Choroid plexus epithelial cell (primary cell): ENCODE measurements at places on chromosomes 16 and 17.

DNA sequence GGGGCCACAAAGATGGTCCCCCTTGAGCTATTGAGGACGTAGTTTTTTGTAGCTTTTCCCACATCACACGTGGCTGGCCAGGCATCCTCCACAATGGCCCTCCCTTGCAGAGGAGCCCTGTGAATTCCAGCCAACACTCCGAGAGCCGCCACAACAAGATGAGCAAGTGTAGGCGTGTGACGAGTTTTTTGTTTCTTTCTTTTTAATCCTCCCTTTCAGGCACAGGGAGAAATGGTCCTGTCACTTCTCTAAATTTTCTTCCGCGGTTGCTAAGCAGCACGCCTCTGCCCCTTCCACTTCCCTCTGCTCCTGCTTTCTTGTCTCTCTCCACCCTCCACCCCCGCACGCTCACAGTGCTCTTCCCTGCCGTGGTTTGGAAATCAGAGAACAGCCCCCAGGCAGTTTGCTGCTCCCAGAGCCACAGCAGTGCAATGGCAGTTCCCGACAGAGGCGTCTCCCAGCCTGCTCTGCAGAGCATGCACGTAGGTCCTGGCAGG lies 68.0 kb upstream of the MRTFB start:
- peak; percentile 57 for DNase-seq

DNA sequence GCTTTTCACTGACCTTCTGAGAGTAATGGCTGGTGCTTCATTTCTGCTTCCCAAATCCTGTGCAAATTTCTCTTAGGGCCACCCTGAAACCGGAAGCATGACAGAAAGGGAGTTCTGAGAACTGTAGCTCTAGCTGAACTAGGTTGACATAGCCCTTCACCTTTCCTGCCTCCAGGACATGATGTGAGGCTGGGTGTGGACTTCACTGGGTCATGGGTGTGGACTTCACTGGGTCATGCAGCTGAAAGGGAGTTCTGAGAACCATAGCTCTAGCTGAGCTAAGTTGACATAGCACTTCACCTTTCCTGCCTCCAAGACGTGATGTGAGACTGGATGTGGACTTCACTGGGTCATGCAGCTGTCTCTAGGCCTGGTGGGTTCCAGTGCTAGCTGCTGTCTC lies 54.3 kb upstream of the NLRP1 start:
- DNase-seq = no peak

DNA sequence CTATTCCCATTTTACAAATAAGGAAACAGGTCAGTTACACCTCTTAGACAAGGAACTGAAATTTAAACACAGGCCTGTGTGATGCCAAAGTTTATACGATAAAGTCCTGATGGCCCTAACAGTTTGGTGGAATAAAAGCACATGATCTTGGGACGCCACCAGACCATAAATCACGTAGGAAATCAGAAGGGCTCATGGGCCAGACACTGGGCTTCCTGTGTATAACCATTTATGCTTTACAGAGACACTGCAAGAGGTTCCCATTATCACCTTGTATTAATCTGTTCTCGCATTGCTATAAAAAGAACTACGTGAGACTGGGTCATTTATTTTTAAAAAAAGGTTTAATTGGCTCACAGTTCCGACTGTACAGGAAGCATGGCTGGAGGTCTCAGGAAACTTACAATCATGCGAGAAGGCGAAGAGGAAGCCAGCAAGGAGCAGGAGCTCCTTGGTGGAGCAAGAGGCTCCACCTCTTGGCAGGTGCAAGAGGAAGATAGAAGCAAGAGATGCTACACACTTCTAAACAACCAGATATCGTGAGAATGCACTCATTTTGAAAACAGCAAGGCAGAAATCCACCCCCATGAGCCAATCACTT lies 124.0 kb upstream of the MON1B start:
- no peak for DNase-seq

DNA sequence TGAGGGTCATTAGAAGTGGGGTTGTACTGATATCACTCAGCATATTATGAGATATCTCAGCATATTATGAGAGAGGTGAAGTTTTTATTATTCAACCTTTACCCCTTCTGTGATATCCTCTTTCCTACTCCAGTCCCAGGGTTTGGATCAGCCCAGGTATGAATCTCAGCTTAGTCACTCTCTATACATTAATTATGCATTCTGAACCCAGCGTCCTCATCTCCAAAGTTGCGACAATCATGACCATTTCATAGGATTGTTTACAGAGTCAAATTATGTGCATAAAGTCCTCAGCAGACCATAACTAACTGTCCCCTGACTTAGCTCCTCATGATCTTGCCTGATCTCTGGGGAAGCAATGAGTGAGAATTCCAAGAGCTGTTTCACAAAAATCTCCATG lies 20.5 kb upstream of the BLMH start:
- no peak for DNase-seq

- DNase-seq = no peak
Observed at GRCh38 chr17:82489851-82490511, 29.6 kb upstream of the FOXK2 start.

- no peak for DNase-seq
Observed at GRCh38 chr16:89443727-89444084, 46.7 kb downstream of the ANKRD11 start.

DNA sequence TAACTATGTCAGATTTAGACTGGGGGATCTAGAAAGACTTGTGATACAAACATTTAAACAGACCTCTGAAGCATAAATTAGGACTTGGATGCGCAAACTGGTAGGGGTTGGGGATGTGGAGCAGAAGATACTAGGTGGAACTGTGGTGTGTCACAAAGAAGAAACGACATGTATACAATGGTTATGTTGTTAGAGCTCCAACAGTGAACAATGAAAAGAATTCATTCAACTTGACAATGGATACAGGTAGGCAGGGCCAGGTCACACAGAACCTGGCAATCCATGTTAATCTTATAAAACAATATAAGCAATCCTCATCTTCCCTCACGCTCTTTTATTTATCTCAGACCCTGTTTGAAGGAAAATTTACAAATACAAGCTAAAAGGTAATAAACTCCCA lies 102.0 kb downstream of the CDC27 start:
- DNase-seq = no peak

DNA sequence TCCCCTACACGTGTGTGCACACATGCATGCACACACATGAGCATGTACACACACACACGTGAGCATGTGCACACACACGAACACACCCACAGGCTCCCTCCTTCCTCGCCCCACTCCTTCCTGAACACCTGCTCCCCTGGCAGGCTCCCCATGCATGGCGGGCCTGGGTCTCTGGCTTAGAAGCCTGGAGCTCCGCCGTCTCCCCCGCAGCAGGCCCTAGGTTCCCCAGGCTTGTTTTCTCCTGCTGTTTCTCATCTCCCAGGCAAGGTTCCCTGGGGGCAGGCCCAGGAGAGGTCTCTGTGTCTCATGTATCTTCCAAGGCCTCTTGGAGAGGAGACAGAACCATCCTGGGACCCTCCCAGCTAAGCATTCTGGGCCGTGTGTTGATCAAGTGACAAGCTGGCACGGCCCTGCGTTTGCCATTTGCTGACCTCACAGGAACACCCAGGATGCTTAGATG lies 202.3 kb upstream of the CIBAR2 start:
- DNase-seq = no peak

- DNase-seq = peak; percentile 64
Observed at GRCh38 chr17:40341808-40342503, 22.6 kb downstream of the GJD3 start.

- DNase-seq = no peak
Observed at GRCh38 chr17:35795007-35795870, at the start of gene MMP28. Gene MMP28, minus strand, starts transcription at chr17:35795641. Its CDS starts 264 bp downstream, at chr17:35795377.

DNA sequence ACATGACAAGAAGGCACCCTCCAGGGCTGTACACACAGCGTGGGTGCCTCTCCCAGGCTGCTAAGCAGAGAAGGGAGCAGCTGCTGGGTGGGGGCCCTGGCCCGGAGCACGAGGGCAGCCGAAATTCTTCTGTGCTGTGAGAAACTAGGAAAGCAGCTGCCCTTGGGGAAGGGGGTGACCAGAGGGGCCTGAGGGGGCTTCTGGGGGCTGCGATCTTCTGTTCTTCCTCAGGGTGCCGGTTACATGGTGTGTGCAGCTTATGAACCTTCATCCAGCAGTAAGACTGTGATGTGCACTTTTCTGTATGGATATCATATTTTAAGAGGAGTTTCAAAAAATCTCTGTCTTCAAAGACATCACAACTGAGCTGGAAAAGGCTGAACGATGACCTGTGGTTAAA lies 43.2 kb upstream of the METRNL start:
- DNase-seq = no peak

DNA sequence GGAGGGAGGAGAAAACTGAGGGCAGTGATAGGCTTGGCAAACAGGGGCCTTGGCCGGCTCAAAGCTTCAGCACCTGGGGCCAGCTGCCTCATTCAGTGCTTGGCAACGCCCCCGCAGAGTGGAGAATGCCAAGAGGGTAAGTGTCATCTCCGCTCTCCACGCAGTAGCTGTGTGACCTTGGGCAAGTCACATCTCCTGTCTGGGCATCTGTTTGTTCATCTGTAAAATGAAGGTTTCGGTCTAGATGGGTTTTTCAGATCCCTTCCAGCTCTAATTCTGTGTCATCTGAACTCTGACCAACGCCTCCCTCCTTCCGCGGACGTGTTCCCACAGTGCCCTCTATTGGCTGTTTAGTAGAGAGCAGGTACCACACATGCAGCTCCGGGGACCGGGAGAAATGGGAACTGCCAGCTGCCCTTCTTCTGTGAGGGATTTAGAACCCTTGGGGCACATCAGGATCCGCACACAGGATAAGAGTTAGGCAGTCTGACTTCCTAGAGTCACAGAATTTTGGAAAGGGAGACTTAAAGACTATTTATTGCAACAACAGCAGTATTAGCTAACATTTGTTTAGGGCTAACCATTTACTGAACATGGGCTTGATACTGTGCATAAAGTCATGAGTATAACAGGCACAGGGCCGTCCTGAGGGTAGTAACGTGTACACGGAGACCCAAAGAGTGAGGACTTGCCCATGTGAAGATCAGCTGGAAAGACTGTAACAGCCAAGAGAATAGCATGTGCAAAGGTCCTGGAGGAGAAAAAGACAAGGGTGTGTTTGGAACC lies 26.8 kb downstream of the GP2 start:
- peak; percentile 60 for DNase-seq

DNA sequence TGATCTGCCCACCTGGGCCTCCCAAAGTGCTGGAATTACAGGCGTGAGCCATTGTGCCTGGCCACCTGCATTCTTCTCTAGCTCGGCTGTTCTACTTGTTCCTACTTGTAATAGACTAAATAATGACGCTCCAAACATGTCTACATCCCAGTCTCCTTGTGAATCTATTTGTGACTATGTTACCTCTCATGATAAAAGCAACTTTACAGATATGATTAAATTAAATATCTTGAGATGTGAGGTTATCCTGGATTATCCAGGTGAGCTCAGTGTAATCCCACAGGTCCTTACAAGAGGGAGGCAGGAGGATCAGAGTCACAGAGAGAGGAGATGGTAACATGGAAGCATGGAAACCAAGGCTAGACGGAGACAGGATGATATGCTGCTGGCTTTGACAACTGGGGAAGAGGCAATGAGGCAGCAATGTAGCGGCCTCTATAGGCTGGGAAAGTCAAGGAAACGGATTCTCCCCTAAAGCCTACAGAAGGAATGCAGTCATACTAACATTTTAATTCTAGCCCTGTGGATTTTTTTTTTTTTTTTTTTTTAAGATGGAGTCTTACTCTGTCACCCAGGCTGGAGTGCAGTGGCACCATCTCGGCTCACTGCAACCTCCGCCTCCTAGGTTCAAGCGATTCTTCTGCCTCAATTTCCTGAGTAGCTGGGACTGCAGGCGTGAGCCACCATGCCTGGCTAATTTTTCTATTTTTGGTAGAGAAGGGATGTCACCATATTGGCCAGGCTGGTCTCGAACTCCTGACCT lies 5.0 kb upstream of the LASP1 start:
- peak; percentile 78 for DNase-seq

DNA sequence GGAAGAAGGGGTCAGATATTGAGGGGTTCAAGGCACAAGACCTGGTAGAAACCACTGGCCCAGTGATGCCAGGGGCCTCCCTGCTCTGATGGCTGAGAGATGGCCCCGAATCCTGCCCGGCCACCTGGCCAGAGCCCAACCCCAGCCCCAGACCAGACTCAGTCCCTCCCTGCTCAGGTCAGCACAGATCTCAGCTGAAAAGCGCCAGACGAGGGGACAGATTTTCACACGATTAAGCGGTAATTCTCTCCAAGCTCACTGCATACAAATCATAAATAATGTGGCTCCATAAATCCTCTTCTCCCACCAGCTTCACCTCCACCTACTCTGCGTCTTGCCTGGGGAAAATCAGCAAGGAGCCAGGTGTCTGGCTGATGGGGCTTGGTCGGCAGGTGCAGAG lies 57.1 kb downstream of the ENGASE start:
- DNase-seq = no peak

- DNase-seq = no peak
Observed at GRCh38 chr16:23868136-23868535, 32.4 kb downstream of the PRKCB start.

GRCh38 chr17:2012499-2012898 lies 12.6 kb downstream of the RTN4RL1 start:
- no peak for DNase-seq

- DNase-seq = peak; percentile 86
Observed at GRCh38 chr16:68528686-68529379, 10.3 kb upstream of the ZFP90 start.

GRCh38 chr17:1714427-1714979 lies 4.3 kb upstream of the TLCD2 start:
- DNase-seq = peak; percentile 99

DNA sequence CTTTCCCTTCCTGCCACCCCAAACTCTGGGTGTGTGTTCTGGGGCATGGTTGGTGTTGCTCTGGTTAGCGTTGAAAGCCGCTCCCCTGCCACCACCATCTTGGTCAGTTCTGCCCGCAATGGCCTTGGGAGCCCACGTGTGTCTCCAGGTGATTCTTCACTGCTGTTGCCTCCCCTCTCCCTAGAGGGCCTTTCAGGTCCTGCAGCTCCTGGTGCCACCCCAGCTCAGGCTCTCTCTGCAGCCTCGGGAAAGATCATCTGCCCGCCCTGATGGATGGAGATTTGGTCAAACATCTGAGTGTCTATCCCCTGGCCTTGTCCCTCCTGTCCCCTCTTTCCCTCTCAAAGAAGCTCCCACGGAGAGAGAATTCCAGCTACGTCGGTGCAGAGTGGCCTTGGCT lies 241.3 kb downstream of the RBFOX3 start:
- no peak for DNase-seq

- DNase-seq = no peak
Observed at GRCh38 chr17:50072130-50072529, 16.2 kb downstream of the ITGA3 start.

DNA sequence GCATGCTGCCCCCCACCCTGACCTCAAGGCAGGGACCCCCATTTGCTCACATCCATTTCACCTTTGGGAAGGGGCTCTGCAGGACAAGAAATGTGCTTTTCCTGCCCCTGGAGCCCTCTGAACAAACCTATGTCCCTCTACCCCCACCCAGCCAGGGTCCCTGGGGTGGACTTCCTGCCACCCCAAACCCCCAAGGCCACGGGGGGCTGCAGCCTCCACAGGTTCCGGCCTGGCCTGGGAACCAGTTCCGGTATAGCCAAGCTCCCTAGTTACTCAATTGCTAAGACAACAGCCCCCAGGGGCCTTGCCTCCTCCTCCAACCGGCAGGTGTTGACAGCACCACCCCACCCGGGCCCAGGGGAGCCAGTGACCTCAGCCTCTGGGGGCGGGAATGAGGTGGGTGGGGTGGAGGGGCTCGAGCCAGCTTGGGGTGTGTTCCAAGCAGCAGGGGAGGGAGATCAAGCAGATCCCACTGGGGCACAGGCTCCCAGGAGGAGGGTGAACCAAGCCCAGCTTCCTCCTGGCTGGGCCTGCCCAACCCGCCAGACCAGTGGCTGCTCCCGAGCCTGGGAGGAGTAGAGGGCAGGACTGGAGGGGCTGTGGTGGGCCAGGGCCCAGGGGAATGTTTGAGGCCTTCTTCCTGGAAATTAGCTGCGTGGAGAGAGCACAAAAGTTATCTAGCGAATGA lies 6.6 kb downstream of the PNMT start:
- peak; percentile 40 for DNase-seq

GRCh38 chr17:40457369-40457768 lies 14.1 kb downstream of the IGFBP4 start:
- peak; percentile 27 for DNase-seq
